ENCODE measurements at places on chromosomes 4 and X.

- DNase-seq: no peak
Observed at GRCh38 chr4:3031357-3032082, 42.8 kb downstream of the HTT-AS start.

DNA sequence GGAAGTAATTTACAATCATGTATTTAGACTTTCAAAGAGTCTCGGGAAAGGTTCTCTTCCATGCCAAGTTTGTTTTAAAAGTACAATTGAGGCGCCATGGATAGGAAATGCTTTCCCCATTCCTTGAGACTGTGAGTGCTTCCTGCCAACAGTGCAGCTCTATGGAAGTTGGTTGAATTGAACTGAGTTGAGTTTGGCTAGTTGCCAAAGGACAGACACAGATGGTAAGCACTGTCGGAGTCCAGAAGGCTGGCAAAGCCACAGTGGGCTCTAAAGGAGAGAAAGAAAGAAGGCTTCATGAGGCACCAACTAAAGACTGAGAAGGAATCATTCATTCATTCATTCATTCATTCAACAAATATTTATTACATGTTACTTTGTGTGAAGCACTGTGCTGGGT is 4.3 kb upstream of the KCNE5 start:
- no peak for DNase-seq

GRCh38 chrX:68234171-68234910 is 199.0 kb downstream of the OPHN1 start:
- no peak for DNase-seq

GRCh38 chr4:13535118-13535517 is 9.2 kb downstream of the NKX3-2 start:
- DNase-seq: no peak

GRCh38 chr4:165360985-165361670 is 17.7 kb upstream of the CPE start:
- no peak for DNase-seq

DNA sequence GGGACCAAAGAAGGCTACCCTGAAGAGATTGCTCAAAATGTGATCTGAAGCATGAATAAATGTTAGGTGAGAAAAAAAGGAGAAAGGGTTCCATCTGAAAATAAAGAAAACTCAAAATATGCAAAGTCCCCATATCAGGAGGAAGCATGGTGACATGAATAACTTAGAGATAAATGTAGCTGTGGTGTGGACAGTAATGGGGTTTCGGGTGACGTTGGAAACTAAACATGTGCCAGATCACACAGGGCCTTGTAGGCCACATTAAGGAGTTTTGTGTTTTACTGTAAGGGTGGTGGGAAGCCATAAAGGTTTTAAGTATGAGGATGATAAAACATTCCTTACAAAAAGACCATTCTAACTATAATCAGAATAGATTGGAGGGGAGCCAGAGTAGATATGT is 40.3 kb upstream of the ACSL4 start:
- no peak for DNase-seq

DNA sequence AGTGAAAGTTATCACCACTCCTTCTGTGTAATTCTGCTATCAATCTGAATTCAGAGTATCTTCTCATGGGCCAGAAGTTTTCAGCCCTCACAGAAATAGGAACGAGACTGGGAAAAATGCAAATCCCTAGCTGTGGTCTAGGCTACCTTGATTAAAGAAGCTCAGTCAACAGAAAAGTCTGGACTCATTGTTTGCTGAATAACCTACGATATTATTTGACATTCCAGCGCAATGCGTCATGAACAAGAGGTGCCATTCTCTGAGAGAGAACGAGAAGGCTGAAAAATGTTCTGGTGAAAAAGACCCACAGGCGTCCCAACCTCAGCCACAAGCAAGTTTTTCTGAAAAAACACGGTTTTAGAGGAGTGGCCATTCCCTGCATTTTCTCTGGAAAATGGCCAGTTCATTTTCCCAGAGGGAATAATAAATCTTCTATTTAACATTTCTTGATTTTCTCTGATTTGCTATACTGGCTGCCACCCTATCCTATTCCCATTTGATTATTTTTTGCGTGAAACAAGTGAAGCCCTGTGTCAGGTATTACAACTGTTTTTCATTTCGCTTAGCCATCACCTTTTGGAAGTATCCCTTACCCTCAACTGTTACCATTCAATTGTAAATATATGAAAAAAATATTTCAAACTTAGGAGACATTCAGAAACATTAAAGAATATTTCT is 1117.6 kb upstream of the PRKX start:
- no peak for DNase-seq

GRCh38 chr4:180434131-180434895 is 1808.9 kb upstream of the TENM3 start:
- no peak for DNase-seq

DNA sequence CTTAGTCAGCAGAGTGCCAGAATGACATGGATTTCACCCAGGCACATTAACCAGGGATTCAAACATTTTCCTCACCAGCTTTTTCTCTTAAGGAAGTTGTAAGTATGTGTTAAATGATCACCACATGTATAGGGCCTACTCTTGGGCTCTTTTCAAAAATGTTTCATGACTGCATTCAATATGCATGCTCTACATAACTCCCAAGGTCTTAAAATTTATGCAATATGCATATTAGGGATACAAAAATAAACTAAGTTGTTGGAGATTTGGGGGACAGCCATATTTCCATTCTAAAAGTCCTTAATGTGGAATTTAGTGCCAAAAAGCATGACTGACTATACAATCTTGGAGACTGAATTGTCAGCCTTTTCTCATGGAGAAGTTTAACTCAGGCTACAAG is 25.0 kb upstream of the TRPC5OS start:
- no peak for DNase-seq

DNA sequence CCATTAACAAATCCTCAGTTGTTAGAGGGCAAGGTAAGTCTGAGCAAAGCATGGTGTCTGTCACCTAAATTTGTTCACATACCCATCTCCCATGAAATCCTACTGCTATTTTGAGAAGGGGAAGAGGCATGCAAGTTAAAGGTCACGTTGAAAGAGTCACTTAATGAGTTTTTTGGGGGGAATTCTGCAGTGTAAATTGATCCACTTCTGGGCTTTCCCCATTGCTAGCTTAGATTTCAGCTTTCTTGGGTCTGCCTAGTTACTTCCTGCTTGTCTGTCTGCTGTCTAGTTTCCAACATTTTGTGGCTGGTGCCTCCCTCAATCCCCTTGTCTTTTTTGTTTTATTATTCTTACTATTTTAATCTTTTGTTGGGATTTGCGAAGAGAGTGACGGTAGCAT is 32.0 kb downstream of the CEP135 start:
- DNase-seq: no peak

- no peak for DNase-seq
Observed at GRCh38 chr4:61447918-61448317, 247.8 kb downstream of the ADGRL3 start.

DNA sequence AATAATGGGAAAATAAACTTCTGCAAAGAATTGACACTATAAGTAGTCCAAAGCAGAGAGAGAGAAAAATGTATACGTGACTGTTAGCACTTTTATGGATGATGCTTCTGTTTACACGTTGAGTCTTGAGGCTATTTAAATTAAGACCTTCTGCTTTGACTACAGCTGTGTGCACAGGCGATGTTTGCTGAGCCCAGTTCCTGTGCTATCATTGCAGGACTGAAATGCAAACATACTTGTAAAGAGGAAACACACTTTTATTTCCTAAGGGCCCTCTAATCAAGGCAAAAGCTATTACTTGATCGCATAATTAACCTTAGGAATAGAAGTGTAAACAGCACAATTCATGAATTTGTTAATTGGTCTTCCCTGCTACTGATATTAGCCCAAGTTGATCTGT is 226.9 kb downstream of the FBXW7 start:
- DNase-seq: no peak

GRCh38 chr4:7767966-7768365 is 171.7 kb downstream of the AFAP1 start:
- DNase-seq: no peak

DNA sequence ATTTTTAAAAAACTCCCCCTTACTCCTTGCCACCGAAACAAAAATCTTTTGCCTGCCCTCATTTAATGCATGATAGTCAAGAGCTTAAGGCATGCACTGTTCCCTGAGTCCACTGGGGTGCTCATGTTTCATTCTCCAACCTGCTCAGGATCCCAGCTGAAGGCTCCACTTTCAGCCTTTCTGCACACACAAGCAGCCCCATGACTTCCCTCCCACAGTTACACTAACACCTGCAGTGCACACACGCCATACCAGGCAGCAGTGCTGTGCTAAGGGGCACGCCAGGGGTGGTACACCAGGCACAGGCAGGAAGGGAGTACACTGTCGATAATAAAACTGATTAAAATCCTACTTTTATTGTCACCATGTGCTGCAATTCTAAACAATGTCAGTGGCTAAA is 385.2 kb downstream of the BMPR1B start:
- no peak for DNase-seq

DNA sequence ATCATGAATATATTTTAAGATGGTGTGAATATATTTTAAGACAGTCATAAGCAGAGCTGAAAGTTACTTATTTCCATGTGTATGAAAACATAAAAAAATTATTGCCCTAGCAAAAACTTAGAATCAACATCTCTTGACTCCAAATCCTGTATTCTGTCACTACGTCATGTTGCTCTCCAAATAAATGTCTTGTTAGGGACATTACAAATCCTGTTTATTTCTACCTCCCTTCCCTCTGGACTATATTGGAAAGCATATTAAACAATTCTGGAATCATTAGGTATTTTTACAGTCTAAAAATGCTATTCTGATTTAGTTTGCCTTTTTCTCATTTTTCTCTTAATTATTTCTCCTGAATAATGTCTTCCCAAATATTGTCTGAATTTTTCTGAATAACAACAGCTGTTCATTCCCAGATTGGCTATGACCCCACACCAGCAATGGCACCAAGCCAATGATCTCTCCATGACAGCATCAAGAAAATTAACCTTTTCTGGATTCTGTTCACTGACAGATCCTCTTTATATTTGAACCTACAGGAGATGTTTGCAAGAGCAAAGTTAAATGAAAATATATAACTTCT is 523.1 kb downstream of the IQCM start:
- DNase-seq: no peak

GRCh38 chr4:154064244-154064643 is 275.4 kb upstream of the SFRP2 start:
- DNase-seq: no peak

DNA sequence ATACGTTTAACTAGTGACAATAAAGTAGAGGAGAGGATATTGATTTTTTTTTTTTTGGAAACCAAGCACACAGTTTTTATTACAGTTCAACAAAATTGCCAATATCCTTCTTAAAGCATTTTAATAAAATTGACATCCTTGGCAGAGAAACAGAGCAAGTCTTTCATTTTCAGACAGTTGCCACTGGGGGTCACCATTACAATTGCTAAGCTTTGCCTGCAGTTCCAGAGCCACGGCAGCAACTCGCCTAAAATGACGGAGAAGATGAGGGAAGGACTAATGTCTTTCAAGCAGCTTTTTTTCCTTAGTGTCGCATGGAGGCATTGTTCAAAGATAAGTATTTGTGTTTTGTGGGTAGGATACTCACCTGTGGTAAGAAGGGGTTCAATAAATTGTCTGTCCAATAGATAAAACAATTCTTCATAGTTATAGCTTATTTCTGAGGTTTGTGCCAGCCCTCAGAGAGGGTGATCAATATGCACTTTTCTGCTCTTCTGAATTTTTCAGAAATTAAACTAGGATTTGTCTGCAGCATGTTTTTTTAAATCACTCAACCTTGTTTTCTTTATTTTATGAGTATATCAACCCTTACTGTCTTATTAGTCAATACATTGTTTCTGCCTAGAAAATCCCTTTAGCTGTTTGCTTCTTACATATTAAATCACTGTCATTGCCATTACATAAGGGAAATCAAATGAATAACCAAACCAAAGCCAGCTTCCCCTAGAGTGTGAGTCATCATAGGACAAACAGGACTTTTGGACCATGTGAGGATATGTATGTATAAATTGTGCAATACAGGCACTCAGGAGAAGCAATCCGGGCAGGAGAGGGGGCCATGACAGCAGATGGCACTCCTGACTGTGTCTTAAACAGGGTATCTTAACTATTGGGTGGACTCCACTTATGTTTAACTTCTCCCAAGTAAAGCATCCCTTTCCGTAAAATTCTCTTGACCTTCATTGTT is 508.1 kb upstream of the ARX start:
- DNase-seq: no peak

DNA sequence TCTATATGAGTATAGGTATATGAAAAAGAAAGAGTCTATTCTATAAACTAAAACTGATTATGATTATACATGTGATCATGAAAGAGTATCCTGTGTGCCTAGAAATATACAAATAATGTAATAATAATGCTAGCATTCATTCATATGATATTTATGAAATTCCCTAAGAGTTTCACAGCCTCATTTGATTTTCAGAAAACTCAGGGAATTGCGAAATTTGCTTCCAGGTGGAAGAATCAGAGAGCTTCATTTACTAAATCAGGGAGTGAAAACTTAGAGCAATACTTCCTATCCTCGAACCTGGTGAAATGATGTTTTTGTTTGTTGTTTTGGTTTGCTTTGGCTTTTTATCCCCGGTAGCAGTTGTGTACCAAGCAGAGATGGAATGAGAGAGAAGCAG is 1105.7 kb upstream of the SLIT2 start:
- no peak for DNase-seq

GRCh38 chr4:184030036-184030435 is 124.9 kb downstream of the STOX2 start:
- DNase-seq: no peak

GRCh38 chr4:116539744-116540143 is 545.6 kb downstream of the TRAM1L1 start:
- no peak for DNase-seq

DNA sequence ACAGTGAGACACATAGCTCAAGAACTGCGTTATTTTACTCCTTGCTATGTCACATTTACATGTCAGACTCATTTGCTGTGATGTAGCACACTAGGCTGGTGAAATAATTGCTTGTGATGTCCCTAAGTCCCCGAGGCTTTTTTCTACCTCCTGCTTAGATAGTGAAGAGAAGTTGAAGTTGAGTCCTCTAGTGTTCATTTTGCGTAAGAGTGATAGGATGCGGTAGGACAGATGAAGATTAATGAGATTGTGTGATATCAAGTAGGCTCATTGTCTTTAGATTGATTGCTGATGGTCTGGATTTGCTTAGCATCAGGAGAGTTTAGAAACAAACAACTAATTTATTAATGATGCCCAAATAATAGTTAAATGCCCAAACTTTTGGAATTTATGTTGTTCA is 173.6 kb upstream of the NUDT6 start:
- DNase-seq: no peak

GRCh38 chrX:103398421-103398864 is 22.1 kb downstream of the BEX3 start:
- peak; percentile 64 for DNase-seq

GRCh38 chr4:155883895-155884294 is 17.8 kb upstream of the ASIC5 start:
- no peak for DNase-seq

- no peak for DNase-seq
Observed at GRCh38 chr4:6502147-6502546, 29.7 kb upstream of the PPP2R2C start.

- no peak for DNase-seq
Observed at GRCh38 chr4:14431155-14432134, 570.8 kb upstream of the CPEB2 start.

GRCh38 chr4:108889696-108890483 is 127.0 kb upstream of the ETNPPL start:
- no peak for DNase-seq
